ENCODE measurements at places on chromosomes 3 and 15.

DNA sequence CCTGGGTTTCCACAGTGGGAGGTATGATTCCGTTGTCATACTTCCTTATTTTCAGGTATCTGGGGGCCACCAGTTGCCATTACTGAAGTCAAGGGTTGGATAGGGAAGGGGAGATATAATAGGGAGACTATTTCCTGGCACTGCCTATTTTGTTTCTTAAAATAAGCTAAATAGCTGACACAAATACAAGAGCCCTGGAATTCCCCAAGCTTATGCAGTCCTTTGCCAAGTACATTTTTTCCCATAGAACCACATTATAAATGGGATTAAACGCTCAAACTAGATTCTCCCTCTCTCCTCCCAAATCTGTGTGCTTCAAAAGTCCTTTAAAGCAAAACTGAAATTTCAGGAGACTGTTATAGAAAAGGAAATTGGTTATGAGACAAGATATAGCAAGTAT is 68.7 kb downstream of the AP4E1 start:
- peak; percentile 36 for DNase-seq

DNA sequence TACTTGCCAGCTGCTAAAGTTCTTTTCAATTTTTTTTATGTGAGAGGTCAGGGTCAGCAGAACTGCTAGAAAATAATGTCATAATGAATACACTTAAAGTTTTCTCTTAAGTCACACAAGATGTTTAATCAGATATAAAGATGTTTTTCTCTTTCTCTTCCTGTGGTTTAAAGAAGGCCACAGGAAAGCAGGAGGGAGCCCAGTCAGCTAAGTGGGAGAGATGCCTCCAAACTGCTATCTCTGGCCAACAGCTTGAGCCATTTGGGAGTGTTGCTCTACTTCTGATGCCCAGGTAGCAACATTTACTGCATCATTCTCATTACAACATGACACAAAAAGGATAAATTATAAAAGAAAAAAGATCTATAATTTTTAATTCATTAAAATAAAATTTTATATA is 45.7 kb upstream of the NLGN1 start:
- no peak for DNase-seq

GRCh38 chr3:184761075-184761841 is 49.4 kb upstream of the MAGEF1 start:
- no peak for DNase-seq

DNA sequence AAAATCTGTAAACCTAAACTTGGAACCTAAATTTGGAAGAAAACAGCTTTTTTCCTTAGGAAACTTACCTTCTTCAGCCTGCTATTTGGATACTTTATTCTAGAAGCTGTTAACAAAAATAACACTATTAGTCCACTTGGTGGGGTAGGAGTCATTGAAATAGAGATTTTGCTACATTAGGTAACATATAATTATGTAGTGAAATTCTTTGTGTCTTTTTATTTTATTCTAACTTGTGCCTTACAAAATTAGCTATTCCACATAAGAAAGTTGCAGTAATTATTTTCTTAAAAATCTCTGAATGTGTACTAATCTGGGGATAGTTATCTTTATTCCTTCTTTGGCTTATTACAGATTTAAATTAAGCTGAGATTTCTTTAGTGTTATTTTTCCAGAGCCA is 360.4 kb upstream of the ROBO2 start:
- no peak for DNase-seq

DNA sequence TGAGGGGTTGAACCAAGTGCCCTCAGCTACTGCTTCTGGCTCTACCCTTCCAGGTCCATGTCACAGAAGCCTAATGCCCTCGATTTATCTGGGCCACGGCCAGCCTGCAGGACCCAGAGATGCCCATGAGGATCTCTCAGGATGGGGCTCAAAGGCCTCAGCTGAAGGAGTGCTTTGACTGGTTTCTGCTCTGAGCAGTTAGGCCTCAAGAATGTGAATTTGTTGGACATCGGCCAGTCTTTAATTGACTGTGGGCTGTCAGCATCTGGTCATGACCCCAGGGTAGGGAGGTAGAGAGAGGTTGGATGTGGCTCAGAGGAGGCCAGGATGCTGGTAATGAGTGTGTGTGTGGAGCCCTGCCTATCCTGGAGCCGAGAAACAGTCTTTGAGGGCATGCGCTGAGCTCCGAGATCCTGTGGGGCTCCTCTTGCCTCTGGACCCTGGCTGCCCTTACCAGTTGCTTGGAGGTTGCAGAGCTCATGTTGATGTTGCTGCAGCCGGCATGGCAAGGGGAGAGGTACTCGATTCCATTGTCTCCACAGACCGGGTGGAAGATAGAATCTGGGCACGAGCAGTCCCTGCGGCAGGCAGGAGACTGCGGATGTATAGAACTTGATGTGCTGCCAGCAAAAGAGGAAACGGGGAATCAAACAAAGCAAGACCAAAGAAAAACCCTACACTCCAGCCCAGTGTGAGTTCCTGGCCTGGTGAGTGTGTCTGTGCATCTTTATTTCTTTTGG is 49.1 kb upstream of the RAB6B start:
- peak; percentile 94 for DNase-seq

DNA sequence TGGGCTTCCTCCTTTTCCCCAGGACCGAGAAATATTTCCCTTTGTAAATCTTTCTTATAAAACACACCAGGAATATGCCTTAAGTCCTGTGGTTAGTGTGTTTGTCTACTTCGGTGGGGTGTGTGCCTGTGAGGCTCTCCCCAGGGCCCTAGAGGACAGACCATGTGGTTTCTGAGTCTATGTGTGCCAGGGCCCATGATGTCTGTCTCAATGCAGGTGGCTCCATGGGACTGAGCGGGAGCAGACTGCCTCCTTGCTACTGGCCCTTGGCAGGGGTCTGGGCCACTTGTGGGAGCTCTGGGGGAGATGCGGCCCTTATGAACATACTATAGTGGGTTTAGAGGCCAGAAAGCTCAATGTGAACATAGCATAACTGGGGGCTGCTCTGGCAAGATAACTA is 37.6 kb downstream of the SCN5A start:
- DNase-seq, result no peak

GRCh38 chr15:86611417-86612040 is 531.9 kb downstream of the AGBL1 start:
- DNase-seq, result no peak

DNA sequence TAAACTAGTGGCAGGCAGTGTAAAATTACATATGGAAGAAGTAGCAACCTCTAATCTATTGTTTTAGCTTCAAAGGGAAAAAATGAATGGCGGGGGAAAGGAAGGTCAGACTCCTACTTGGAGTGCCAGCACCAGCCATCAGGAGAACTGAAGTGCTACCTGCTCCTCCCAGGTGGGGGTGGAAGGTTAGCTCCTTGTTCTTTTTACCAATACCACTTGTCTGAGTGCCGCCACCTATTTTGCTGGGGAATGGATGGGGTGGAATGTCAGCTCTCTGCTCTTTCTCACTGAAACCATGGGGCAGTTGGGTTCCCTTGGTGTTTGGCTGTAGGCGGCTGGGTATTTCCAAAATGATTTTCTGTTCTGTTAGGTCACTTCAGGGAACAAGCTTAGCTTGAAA is 428.7 kb upstream of the EPHA3 start:
- DNase-seq, result no peak

GRCh38 chr3:36893137-36893557 is 51.7 kb downstream of the TRANK1 start:
- peak; percentile 23 for DNase-seq

- DNase-seq, result peak; percentile 32
Measured at GRCh38 chr15:60787837-60788691, 309.1 kb upstream of the ICE2 start.

All from lung microvascular endothelial cell (primary cell).